ENCODE measurements at places on chromosomes 11 and 22.

- no peak for DNase-seq
These were observed 5.3 kb upstream of the PDGFB start for GRCh38 chr22:39250131-39250530.

DNA sequence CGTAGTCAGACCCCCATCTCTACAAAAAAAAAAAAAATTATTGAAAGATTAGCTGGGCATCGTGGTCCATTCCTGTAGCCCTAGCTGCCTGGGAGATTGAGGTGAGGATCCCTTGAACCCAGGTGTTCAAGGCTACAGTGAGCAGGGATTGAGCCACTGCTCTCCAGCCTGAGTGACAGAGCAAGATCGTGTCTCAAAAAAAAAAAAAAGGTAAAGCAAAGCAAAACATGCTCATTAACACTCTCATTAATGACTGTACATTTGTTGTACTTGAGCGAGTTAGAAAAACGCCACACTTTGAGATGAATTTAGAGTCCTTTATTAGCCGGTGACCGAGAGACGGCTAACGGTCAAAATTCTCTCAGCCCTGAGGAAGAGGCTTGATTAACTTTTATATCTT, 6.2 kb upstream of the SERHL2 start:
- DNase-seq, result no peak

DNA sequence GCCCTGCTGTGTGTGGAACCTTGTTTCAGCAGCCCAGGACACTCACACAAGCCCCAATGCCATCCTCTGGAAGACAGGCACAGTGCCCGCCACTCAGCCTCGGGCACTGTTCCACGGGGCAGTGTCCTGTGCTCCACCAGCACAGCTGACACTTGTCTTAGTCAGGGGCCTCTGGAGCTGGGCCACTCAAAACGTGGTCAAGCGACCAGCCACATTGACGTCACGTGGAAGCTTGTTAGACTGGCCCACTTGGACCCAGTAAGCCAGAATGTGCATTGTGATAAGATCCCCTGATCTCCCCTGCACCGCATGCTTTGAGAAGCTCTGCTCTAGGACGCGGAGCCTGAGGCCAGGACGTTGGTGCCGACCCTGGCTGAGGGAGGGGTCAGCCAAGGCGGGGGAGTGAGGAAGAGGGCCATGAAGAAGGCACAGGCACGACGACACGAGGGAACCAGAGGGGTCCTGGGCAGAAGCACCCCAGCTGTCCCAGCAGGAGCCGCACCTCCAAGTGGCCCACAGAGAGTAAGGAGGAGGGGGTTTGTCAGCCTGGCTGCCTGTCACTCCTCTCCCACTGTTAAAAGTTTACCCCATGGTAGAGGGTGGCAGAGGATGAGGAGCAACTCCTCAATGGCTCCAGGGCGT, 64.6 kb downstream of the LINC01488 start:
- DNase-seq, result no peak

- DNase-seq, result no peak
These were observed 2.9 kb upstream of the SGSM1 start for GRCh38 chr22:24803064-24803542.

DNA sequence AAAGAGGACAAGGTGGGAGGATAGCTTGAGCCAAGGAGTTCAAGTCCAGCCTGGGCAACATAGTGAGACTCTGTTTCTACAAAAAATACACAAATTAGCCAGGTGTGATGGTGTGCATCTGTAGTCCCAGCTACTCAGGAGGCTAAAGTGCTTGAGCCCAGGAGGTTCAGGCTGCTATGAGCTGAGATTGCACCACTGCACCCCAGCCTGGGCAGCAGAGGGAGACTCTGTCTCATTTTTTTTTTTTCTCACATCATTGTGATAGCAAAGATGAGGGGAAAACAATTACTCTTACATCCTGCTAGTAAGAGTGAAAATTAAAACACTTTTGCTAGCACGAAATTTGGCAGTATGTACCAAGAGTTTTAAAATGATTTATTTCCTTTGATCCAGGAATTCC, 463.7 kb downstream of the TMEM135 start:
- DNase-seq, result no peak

- DNase-seq, result no peak
These were observed 1005.8 kb upstream of the CCDC90B start for GRCh38 chr11:84292006-84292405.

- peak; percentile 3 for DNase-seq
These were observed 32.2 kb upstream of the GRIA4 start for GRCh38 chr11:105577641-105578040.

DNA sequence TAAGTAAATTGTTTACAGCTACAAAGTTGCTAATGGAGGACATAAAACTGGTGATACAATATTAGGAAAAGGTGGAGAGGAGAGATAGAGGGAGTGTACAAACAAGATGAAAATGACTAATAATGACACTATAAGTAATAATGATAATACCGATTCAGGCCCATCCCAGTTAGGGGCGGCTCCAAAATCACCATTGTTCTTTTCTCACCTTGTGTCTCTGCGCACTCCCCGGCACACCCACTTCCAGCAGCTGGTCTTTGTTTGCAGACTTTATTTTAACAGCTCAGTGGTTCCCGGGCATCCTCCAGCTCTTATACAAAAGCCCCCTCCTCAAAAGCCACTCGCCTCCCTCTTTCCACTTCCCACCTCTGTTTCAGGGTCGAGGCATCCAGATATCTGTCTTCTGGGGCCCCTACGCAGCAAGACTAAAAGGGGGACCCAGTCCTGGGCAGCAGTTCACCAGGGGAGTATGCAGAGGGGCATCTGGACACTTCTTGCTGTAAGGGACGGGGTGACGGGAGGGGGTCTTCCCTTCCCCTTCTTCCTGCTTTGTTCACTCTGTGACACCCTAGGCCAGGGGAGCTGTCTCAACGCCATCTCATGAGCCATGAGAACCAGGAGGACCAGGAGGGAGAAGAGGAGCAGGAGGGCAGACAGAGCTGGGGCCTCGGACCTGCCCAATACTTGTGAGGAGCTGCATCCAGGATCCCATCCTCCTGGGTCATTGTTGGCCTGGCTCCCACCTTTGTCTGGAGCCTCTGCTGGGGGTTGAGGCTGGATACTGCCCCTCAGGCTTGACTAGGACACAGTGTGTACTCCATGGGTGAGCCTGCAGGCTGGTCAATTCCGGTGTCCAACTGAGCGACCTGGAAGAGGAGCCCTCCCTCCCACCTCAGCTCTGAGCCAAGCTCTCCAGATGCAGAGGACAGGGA, 2.7 kb downstream of the APOL2 start:
- DNase-seq, result no peak

GRCh38 chr11:100515087-100515486, 172.0 kb upstream of the ARHGAP42 start:
- DNase-seq, result no peak

DNA sequence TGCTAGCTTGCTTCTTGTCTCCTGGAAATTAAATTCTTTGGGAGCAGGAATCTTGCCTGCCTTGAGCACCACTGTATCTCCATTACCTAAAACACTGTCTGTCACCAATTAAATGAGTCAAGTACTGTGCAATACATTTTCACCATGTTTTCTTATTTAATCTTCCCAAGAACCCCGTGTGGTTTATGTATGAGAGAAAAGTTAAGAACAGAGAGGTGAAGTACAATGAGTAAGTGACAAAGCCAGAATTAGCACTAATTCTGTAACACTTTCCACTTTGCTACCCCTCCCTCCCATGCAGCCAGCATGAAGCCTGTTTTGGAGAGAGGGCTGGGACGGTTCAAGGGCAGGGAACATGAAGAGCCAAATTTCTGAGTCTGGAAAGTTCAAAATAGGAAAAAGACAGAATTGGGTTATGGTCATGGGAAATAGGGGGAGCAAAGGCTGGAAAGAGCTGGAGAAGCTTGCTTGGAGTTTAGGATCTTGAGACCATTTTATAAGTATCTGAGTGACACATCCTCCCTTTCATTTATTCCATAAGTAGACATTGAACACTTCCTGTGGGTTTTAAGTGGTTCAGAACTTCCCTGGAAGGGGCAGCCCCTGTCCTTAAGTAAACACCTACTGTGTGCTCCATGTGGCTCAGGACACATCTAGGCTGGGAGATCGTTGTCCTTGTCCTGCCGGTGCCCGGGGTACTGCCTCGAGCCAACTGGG, 60.5 kb upstream of the CHST1 start:
- no peak for DNase-seq

DNA sequence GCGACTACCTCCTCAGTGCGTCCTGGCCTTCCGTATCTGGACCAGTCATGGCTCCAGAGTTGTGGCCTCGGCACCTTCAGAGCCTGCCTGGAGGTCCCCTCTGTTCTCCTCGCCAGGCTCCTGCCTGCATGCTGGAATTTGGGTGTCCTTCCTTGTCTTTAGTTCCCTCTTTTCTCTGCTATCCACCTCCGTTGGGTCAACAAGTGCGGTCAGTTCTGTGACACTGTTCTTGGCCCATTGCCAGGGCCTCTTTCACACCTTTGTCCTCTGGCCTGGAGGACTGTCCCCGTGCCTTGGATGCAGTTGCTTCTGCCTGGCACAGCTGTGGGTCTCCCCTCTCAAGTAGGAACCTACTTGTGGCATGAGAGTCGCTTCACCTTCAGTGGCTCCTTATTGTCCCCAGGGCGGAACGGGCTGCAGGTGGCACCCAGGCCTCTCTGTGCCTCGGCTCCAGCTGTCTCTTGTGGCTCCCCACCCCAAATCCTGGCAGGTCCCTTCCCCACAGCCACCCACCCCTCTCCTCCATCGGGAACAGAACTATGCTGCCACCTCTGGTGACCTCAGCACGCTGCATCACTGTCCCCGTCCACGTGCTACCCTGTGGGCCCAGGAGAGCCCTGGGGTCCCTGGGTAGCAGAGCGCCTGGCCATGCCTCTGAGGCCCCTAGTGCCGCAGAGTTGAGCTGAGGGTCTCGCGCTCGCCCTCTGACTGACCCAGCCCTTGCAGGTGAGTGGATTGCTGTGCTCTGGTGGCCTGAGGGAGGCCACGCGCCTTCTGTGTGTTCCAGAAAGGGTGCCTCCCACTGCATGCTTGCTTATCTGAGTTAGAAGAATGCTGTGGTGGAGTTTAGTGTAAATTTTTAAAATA, 4.7 kb downstream of the DGCR8 start:
- DNase-seq, result no peak

- no peak for DNase-seq
These were observed 18.5 kb downstream of the ENDOD1 start for GRCh38 chr11:95108159-95108611.

DNA sequence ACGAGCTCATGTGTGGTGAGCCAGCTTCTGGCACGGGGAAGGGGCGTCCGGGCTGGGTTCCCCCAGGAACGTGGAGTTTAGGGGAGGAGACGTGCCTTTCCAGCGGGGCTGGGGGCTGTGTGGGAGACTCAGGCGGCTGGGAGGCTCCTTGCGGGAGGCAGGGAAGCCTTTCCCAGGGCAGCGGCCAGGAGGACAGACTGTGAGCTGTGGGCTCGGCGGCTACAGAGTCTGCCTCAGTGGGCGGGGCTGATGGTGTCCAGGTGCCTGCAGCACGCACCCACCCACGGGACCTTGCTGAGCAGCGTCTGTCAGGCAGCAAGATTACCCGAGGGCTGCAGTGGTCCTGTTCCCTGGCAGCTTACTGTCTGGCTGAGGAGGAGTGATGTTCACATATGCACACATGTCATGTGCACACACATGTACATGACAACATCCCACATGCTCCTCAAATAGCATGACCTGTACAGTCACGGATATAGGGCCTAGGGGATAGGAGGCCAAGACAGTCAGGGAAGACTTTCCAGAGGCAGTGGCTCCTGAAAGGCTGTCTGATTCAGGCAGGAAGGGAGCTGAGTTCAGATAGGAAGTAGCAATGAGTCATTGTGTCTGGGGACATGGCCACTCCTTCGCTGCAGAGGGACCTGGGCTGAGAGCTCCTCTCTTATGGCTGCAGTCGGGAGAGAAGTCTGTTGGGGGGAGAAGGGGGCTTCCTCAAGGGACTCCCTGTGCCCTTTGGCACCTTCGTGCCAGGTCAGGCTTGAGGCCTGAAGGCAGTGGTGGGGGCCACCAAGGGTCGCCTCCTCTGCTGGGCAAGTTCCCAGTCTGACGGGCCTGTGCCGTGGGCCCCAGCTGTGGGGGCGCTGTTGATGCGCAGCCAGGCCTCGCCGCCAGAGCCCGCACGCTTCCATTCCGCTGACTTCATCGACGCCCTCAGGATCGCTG, 23.3 kb upstream of the PPP6R3 start:
- peak; percentile 41 for DNase-seq

- DNase-seq, result no peak
These were observed 729 bp downstream of the IL17RA start for GRCh38 chr22:17085277-17086181.

- peak; percentile 23 for DNase-seq
These were observed 10.7 kb upstream of the DSCAML1 start for GRCh38 chr11:117807482-117808327.

- no peak for DNase-seq
These were observed 44.8 kb upstream of the ISX start for GRCh38 chr22:35021161-35021560.

- DNase-seq, result peak; percentile 27
These were observed 13.3 kb downstream of the RRAS2 start for GRCh38 chr11:14345668-14346067.

GRCh38 chr11:131491503-131491902, 121.1 kb downstream of the NTM start:
- no peak for DNase-seq

DNA sequence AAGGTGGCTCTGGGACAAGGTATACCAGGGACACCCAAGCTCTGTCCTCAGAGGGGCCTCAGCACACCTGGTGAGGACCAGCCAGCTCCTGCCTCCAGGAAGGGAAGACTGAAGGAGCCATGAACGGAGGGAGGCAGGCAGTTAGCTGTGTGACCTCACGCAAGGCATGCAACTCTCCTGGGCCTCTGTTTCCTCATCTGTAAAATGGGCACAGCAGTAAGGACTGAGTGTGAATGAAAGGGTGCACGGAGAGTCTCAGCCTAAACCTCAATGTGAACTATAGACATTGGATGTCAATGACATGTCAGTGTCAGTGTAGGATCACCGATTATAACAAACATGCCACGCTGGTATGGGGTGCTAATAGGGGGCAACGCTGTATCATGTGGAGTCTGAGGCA, 18.4 kb downstream of the PGA5 start:
- no peak for DNase-seq

DNA sequence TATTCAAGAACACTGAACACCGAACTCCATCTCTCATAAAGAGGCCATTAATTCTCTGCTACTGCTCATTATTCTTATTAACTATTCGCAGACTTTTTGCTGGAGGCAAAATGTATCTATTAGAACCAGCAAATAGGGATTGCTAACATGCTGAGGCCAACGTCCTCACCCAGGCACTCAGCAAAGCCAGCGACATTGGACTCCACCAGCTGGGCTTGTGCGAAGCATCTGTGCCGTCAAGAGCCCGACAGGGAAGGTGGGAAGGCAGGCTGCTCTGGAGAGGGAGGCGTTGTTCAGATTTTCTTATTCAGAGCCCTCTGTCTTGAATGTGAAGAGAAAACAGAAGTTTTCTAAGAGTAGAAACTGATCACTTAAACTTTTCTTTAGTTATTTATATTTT, 615.6 kb upstream of the KIRREL3 start:
- DNase-seq, result no peak

- DNase-seq, result no peak
These were observed 220.8 kb downstream of the DBX1 start for GRCh38 chr11:19939415-19939929.

All from foreskin melanocyte (primary cell).